ENCODE measurements at places on chromosomes 11 and 22.
A peak's percentile ranks its signal among the peaks of the same experiment; 100 is the strongest.

DNA sequence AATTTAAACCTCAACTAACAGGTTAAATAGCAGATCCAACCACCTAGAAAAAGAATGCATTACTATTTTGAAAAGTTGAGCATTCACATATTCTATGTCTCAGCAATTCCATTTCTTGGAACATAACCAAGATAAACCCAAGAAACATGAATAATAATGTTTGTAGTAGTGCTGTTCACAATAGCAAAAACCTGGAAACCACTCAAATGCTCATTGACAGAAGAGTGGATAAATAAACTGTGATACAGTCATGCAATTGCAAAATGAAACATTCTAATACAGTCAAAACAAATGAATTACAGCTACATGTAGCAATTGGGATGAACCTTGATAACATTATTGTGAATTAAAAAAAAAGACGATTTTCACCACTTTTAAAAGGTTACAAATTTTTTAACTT is 162.8 kb upstream of the TMEM45B start:
- no peak for ATAC-seq

DNA sequence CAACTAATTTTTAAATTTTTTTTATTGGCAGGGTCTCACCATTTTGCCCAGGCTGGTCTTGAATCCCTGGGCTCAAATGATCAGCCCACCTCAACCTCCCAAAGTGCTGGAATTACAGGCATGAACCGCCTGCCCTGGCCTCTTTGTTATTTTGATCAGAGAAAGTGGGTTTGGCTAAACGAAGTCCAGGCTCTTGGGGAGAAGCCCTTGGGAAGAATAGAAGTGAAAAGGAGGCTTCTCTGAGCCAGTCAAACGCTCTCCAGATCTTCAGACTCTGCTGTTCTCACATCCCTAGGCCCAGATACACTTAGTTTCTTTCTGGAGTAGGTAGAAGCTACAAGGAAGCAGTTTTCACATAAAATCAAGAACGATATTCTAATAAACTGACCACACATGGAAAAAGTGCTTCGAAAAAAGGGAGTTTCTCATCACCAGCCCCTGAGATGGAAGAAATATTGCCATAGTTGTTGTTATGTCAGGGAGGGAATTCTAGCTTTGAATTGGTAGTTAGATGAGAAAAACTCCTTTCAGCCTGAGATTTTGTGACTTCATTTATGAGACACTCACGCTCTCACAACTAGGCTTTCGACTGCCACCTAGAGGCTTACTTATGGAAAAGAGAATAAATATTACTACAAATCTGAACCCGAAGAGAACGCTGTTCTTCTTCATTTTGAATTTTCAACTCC is 41.7 kb upstream of the AQP11 start:
- no peak for ATAC-seq

- peak; percentile 71 for ATAC-seq
Observed at GRCh38 chr11:22920939-22921565, 60.8 kb upstream of the CCDC179 start.

- ATAC-seq: no peak
Observed at GRCh38 chr11:30538251-30538650, 47.9 kb downstream of the MPPED2 start.

DNA sequence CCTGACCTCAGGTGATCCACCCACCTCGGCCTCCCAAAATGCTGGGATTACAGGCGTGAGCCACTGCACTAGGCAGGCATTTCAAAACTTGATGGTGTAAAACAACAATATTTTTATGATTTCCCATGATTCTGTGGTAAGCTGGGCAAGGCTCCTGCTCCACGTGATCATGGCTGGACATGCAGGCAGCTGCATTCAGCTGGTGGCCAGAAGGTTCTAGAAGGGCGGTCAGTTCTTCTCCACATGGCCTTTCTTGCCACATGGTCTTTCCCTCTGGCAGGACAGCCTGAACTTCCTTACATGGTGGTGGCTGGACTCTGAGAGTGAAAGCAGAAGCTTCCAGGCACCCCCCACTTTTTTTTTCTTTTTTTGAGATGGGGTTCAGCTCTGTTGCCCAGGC is 9.9 kb upstream of the RASD2 start:
- no peak for ATAC-seq
